ENCODE measurements at places on chromosomes 7 and 10.
A peak's percentile ranks its signal among the peaks of the same experiment; 100 is the strongest.

- DNase-seq, result no peak
Observed at GRCh38 chr10:69327463-69328379, 49.4 kb downstream of the HK1 start.

- no peak for DNase-seq
Observed at GRCh38 chr7:150401861-150402631, 22.9 kb downstream of the ZNF775 start.

GRCh38 chr10:43594944-43595589, 11.2 kb upstream of the ZNF485 start:
- DNase-seq, result no peak

GRCh38 chr7:101163279-101164070, 1.9 kb downstream of the VGF start:
- no peak for DNase-seq

DNA sequence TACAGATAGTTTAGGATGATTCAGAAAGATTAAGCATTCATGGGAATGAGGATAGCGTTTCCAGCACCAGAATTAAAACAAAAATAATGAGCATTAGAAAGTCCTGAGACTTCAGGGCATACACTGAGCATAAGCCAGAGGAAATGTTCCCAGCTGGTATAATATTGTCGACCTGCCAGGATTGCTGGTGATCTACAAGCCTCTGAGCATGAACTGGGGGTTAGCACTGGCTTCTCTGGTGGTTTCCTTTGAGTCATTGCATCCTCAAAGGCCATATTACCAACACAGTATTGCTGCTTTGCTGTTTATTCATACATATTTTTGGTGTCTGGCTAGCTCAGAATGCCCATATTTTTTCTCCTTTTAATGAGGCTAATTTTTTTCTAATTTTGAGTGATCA, 10.7 kb upstream of the ATRNL1 start:
- no peak for DNase-seq

DNA sequence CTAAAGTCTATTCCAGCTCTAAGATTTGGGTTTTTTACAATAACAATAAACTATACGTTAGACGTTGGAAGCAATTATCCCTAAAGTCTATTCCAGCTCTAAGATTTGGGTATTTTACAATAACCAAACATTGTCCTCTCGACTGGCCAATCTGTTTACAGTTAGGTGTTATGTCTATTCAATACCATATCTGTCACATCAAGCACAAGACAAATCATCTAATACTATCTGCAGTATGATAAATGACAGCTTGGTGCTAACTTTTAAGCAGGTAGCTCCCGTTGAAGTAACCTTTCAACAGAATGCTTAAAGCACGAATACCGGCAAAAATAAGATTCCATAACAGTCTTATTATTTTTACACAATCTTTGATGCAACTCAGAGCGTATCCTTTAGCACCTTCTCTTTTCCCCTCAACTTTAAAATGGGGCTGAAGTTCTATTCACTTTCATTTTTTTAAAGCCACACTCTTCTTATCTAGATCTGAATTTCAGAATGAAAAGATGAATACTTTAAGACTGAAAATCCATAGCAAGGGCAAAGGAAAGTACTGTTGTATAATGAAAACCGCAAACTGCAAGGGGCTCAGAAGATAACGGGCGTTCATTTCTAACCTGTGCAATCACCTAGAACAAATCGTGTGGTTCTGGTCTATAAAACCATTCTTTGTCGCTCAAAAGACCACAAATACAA, 925 bp downstream of the H2AZ2 start:
- DNase-seq, result no peak

- peak; percentile 41 for DNase-seq
Observed at GRCh38 chr7:832167-832967, at the start of gene SUN1. TSS of gene SUN1 (plus strand) at chr7:832476. CDS start at chr7:832525, 49 bp downstream.

DNA sequence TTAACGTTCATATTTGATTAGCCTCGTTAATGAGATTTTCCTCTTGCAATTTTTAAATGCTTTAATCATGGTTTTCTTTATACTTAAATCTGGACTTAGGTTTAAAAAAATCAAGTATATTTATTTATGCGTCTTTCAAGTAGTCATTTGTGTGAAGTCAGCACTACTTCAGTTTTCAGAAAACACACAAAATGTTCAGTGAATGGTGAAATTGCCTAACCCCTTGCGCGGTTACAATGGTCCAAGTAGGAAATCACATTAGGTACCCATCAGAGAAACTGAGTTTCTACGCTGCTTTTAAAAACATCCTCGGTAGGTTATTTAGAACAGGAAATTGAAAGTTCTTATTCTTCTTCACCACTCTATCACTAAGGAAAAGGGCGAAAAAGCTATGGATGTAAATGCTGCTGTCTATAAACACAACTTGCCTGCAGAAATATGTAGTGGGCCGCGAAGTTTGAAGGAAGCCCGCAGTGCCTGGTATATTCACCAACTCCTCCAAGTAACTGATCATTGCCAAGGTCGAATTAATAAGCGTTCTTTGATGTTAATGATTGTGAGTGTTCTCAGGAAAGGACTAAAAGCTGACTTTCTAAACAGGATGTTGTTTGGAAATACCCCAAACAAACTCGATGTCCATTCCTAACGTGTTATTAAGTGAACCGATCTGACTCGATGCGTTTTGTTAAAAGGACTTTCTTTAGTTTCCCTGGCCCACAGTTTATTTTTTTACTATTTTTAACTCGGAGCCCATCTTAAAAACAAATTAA, 1.0 kb downstream of the SYPL1 start:
- no peak for DNase-seq

- no peak for DNase-seq
Observed at GRCh38 chr7:41628901-41629300, 74.0 kb downstream of the INHBA start.

DNA sequence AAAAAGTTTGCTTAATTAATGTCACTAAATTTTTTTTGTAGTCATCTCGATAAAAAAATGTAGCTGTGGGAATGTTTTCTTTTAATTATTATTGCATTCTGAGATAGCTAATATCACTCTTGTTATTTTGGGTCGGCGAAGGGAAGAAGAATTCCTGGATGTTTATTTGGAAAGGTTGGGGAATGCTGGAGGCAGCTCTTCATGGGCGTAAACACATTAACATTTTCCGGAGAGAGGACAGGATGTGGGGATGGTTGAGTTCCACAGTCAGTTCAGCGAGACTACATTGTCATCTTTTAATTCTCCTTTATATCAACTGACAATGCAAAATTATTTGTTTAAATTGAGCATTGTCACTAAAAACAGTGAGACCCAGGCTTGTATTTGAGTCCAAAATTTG, 72.5 kb downstream of the RAMP3 start:
- no peak for DNase-seq

DNA sequence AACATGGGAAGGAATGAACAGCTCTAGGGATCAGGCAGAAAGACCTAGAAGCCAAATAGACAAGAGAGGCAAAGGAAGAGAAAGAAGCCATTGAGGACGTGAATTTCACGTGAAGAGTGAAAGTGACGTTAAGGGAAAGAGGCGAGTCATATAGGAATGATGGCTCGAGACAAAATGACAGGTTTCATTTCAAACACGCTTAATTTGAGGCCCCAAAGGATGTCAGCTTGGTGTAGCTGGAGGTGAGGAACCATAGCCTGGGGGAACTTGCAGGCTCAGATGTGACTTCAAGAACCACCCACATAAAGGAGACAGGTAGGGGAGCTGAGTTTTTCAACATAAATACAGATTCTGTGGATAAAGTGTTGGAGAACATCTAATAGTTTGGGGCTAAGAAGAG, 84.3 kb upstream of the ATP6V0A4 start:
- no peak for DNase-seq

GRCh38 chr10:97042081-97042480, 143.7 kb downstream of the SLIT1 start:
- DNase-seq, result no peak

- DNase-seq, result no peak
Observed at GRCh38 chr10:72344932-72345331, 9.8 kb downstream of the DNAJB12 start.

- no peak for DNase-seq
Observed at GRCh38 chr10:45044290-45044689, 43.6 kb downstream of the ZNF22 start.

GRCh38 chr7:106092204-106092603, 19.9 kb downstream of the SYPL1 start:
- DNase-seq, result no peak

DNA sequence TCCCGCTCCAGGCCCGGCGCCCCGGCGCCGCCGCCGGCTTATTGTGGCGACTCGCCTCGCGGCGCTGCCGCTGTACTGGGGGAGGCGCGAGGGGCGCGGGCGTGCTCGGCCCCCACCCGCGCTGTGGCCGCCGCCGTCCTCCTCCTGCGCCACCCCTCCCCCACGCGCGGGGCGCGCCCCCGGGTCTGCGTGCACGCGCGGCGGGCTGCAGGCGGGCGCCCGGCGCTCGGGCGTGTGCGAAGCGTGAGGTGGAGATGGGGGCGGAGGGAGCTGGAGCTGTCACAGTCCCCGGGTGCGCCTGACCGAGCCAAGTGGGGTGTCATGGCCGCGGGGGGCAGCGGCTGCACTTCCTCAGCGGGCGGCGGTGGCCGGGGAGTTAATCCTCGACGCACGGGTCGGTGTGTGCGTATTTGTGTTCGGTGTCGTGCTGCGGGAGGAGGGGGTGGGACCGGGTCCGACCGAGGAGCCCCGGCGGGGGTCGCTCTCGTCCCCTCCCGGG, 672 bp downstream of the LCOR start:
- peak; percentile 82 for DNase-seq

DNA sequence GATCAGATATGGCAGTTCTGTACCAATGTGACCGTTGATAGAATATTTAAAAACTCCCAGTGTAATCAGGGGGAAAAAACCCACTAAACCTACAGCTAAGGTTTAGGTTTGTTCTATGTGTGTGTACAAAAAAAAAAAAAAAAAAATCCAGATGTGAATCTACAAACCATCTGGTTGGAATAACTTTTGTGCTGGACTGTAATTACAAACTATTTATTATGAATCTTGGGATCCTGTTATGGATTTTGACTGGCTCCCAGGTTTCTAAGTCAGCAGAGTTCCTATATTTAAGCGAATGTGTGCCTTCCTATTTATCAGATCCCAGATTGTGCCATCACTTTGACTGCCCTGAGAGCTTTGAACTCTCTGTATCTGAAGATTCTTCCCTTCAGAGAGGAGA, 29.1 kb downstream of the BMPER start:
- DNase-seq, result no peak

DNA sequence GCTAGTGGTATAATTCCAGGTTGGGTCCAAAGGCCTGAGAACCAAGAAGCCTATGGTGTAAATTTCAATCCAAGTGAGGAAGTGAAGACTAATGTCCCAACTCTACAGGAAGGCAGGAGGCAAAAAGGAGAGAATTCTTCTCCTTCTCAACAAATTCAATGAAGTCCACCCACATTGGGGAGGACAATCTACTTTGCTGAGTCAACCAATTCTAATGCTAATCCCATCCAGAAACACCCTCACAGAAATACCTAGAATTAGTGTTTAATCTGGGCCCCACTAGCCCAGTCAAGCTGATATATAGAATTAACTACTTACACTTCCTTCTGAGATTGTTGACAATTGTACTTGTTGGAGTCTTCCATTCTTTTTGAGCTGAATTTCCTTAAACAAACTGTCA, 413.2 kb upstream of the PHF14 start:
- DNase-seq, result no peak

- DNase-seq, result no peak
Observed at GRCh38 chr7:88071994-88072714, 138.1 kb downstream of the ADAM22 start.

- DNase-seq, result no peak
Observed at GRCh38 chr7:123190109-123190831, 9.5 kb downstream of the SLC13A1 start.

DNA sequence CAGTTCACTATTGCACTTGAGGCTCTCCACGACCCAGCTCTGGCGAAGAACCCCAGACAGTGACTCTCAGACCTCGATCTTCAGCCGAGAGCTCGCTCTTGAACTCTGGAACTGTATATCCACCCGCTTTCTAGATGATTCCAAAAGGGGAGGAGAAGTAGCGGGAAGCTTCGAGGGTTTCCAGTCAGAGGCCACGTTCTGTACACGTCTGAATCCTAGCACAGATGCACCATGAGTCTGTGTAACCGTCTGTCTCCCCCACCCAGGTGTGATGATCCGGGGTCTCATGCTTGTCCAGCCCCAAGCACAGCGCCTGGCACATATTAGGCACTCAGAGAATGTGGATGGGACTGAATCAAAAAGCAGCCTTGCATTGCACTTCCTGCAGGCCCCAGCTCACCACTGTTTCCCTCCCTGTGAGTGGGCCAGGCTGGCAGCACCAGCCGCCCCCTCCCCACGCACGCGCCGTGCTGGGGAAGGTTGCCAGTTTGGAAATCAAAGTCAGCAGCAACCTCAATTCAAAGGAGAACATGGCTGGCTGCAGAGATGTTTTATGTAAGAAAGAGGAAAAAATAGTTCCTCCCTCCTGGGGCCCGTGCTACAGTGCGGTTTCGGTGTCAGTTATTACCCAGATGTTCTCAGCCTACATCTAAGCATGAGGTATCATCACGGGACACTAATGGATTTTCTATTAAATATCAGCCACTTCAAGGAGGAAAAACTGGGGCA, 5.7 kb downstream of the GRID2IP start:
- DNase-seq, result no peak
